ENCODE measurements at places on chromosomes 13 and 19. TPM values are rescaled to one million over a fixed set of nuclear protein-coding genes. Genes with fewer than 3 reads are reported as not detected.

The IGFL2 gene
- not detected for total RNA-seq

The LRP3 gene
- total RNA-seq: 9.9 TPM

The ZNF540 gene
- total RNA-seq: 0.61 TPM

The PRODH2 gene
- total RNA-seq: not detected

The SIGLEC14 gene
- not detected for total RNA-seq

The NCR1 gene
- total RNA-seq: not detected

The CD33 gene
- total RNA-seq: 0.22 TPM

The SYT3 gene
- 0.49 TPM for total RNA-seq

The CALR3 gene
- not detected for total RNA-seq

The ZNF358 gene
- 7.6 TPM for total RNA-seq

The IRF3 gene
- total RNA-seq: 36.5 TPM

The CASP14 gene
- not detected for total RNA-seq

The SLC6A16 gene
- total RNA-seq: 0.30 TPM

The LRG1 gene
- total RNA-seq: 0.15 TPM

The GJA3 gene
- 0.10 TPM for total RNA-seq

The SULT2A1 gene
- total RNA-seq: not detected

The ZNF180 gene
- total RNA-seq: 5.6 TPM

The CYSLTR2 gene
- not detected for total RNA-seq

The EBI3 gene
- total RNA-seq: not detected

The GDF15 gene
- total RNA-seq: 281 TPM

The ADAT3 gene
- total RNA-seq: 2.1 TPM

Measured in NCI-H460 (cell line).